Esophagus squamous epithelium (tissue), 5 donors: ENCODE measurements at places on chromosomes 5 and 9.

GRCh38 chr5:140035881-140036280, 7.2 kb downstream of the NRG2 start:
- no peak for DNase-seq

DNA sequence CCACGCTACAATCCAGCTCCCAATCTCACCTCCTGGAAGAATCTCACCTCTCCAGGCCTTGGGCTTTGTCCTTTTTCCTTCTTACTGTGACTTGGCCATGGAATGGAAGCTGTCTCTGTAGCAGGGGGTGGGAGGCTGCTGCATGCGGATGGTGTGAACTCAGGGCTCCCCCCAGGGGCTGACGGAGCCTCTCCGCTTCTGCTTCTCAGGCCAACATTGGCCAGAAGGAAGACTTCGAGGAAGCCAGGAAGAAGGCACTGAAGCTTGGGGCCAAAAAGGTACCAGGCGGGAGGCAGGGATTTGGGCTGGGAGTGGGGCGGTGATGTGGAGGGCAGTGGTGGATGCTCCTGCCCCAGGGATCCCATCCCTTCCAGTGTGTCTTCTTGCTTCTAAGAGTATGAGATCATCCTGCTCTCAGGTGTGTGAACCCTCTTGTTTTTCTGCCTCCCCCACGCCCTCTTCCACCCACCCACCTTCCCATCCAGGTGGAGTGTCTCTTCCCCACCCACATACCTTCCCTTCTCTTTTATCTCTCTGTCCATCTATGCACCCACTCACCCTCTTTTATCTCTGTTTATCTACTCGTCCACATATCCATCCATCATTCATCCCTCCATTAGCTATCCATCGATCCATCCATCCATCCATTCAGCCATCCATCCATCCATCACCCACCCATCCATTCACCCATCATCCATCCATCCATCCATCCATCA, 9.5 kb downstream of the ASS1 start:
- no peak for DNase-seq

GRCh38 chr9:133493428-133493827, 14.5 kb upstream of the SLC2A6 start:
- DNase-seq = no peak

GRCh38 chr5:139410121-139410992, 6.5 kb upstream of the SPATA24 start:
- no peak for DNase-seq

- no peak for DNase-seq
Measured at GRCh38 chr9:134267881-134268724, 58.2 kb upstream of the RXRA start.

- DNase-seq = no peak
Measured at GRCh38 chr5:39946356-39947045, 521.7 kb upstream of the DAB2 start.

DNA sequence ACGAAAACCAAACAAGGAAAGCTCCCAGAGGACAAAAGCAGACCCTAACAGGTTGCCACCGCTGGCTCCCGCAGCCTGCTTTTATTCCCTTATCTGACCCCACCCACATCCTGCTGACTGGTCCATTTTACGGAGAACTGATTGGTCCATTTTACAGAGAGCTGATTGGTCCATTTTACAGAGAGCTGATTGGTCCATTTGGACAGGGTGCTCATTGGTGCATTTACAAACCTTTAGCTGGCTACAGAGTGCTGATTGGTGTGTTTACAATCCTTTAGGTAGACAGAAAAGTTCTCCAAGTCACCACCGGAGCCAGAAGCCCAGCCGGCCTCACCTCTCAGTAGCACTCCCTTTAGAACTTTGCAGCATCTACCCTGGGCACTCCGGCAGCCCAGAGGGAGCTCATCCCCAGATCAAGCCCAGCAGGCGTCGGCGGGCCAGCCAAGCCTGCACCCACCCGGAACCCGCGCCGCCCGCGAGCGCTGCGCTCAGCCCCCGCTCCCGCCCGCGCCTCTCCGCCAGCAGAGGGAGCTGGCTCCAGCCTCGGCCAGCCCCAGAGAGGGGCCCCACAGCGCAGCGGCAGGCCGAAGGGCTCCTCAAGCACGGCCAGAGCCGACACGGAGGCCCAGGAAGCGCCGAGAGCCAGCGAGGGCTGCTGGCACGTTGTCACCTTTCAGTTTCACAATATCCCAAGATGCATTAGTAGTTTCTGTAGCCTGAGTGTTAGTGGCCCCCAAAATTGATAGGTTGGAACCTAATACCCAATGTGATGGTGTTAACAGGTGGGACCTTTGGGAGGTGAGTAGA, 35.3 kb upstream of the CLPTM1L start:
- no peak for DNase-seq

DNA sequence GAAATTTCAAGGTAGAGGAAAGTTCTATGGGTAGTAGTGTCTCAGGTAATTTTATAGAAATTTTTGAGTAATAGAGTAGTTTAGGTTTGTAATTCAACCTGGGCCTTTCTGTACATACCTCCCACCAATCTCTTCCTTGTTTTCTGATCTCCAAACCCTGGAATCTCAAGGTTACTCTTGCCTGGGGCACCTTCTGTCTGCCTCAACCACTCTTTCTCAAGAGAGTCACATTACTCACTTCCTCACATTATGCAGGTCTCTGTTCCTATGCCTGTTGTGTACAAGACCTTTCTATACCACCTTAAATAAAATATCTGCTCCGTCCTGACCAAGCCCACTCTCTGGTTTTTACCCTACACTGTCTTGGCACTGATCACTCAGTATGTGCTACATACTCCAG, 412.6 kb upstream of the CTNND2 start:
- no peak for DNase-seq

DNA sequence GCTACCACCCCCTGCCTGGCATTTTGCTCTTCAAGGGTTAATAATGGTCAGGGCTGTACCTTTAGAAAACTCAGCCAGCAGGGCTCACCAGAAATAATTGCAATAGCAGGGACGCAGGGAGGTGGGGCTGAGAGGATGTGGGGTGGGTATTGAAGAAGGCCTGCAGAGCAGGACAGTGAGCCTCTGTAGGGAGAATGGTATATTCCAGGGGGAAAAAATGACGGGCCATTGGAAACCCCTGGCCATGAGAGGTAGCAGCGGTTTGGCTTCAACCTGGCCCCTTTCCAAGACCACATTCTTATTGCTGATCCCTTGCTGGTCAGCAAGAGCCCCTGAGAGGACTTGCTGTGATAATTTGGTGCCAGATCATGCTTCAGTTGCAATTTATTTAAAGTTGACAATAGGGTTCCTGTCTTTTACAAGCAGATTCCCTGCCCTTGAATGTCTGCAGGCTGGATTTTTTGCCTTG, 36.7 kb upstream of the CTNNA1 start:
- no peak for DNase-seq
